ENCODE measurements at places on chromosomes 2 and 18. TPM values are rescaled to one million over a fixed set of nuclear protein-coding genes. Genes with fewer than 3 reads are reported as not detected.

- DNase-seq: no peak
These were observed 11.1 kb downstream of the SCN9A start for GRCh38 chr2:166364476-166365161.

GRCh38 chr18:9613550-9614400 lies 584 bp downstream of the PPP4R1 start:
- DNase-seq: peak; percentile 64

DNA sequence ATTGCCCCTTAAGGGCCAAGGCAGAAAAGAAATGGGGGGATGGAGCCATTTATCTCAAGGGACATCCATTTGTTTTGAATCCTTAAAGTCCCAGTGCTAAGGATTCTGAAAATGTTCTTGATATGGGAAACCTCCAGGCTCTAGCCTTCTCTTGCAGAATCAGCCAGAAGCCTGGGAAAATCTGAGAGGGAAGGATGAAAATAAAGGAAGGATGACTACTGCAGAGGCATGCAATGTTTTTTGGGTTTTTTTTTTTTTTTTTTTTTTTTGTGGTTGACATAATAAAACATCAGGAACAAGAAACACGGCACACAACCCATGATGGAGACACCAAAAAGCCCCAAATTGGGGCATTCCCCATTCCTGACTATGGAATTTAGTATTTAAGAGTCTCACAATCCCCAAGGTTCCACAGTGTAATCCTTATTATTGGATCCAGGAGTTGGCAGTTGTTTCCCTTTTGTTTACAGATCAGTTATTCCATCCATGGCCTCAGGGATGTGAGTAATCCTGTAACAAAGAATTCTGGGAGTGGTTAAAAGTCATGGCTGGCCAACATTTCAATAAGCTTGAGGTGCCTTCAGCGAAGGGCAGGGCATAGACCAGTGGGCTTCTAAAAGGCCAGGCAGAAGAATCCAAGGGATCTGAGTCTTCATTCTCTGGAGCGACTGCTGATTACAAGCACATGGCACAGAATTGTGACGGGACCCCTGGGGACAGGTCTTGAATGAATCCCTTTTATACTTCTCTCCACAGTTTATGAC lies 337.5 kb downstream of the GULP1 start:
- no peak for DNase-seq

- no peak for DNase-seq
These were observed 4.2 kb downstream of the TRAK2 start for GRCh38 chr2:201447086-201447485.

DNA sequence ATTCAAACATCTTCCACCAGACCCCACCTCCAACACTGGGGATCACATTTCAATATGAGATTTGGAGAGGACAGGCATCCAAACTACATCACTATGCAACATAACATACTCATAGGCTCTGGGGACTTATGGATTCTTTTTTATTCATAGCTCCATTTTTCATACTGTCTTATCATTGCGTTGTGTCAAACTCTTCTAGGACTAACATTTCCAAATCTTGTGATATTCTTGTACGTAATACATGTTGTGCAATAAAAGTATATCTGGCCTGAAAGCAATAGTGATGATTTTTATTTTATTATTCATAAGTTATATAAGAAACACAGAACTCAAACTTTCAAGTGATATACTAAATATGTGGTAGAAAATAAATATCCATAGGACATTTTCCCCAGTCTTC lies 60.6 kb upstream of the ACTR3 start:
- DNase-seq: no peak

GRCh38 chr2:234885886-234886285 lies 65.9 kb upstream of the SH3BP4 start:
- no peak for DNase-seq

Gene CXCR4
- total RNA-seq: 1,661 TPM

DNA sequence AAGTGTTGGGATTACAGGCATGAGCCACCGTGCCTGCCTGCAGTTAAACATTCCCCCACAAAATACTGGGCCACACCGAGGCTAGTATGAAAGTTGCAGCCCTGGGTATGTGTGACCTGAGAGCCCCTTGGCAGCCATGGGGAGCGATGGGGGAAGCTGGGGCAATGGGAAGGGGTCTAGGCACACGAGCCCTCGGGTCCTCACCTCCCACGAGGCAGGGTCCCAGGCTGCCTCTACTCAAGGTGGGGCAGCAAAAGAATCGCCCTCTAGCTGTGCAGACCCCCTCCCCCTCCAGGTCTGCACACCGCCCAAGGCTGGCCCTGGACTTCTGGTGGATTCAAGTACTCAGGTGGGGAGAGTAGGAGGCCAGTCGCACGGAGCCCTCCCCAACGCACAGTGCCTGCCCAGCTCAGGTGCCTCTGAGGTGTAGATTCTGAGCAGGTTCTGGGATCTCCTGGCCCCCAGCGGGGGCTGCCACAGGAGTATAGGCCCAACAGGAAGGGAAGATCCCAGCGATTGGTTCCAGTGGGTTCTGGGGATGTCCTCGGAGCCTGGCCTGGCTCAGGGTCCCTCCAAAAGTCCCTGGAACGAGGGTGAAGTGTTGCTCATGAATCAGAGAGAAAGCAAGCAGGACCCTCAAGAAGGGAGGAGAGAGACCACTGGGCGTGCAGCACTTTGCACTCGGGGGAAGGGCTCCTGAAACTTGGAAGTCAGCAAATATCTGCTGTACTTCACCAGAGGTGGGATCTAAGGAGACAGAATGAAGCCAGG lies 2.6 kb downstream of the GPR35 start:
- DNase-seq: no peak

GRCh38 chr2:8806885-8807704 lies 30.3 kb downstream of the KIDINS220 start:
- DNase-seq: no peak

DNA sequence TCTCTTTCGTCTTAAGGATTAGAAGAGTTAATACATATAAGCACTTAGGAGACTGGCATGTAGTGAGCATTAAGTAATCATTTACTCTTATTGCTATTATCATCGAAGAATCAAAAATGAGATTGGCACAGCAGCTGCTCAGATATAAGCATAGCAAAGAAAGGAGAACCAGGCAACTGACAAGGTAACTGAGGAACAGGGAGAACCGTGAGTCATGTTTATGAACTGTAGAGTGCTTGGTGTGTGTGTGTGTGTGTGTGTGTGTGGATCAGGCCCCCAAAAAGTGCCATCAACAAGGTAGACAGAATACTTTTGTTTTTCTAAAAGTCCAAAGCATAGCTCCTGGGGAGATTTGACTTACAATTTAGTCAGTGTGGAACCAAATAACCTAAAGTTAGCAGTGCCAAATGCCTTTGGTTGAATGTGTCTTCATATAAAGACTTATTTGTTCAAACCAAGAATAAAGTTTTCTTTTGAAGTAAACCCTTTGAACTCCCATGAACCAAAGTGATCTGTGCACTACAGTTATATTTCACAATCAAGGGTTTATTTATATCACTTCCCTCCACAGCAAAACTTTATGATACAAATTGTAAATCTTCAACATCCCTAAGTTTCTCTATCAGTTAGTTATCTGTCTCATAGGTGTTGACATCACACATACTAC lies 660.6 kb downstream of the NYAP2 start:
- peak; percentile 12 for DNase-seq

GRCh38 chr18:63022429-63023022 lies 297.0 kb downstream of the BCL2 start:
- no peak for DNase-seq

DNA sequence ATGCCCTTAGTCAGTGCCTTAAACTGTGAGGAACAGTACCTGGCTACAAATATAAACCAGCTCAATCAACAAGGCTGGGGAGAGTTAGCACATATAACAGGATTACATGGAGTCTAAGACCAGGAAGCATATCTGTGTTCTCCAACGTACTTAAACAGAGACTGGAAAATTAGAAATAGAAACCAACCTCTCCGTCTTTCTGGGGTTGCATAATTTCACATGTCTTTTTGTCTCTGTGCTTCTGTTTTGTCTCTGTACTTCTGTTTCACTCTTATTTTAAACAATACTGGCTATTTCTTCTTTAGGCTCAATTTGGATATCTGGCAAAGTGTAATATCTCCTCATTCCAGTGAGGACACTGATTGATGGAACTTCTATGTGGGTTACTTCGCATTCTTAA lies 749.0 kb upstream of the ZEB2 start:
- DNase-seq: no peak

GRCh38 chr2:173119944-173120343 lies 44.3 kb downstream of the MAP3K20 start:
- no peak for DNase-seq

DNA sequence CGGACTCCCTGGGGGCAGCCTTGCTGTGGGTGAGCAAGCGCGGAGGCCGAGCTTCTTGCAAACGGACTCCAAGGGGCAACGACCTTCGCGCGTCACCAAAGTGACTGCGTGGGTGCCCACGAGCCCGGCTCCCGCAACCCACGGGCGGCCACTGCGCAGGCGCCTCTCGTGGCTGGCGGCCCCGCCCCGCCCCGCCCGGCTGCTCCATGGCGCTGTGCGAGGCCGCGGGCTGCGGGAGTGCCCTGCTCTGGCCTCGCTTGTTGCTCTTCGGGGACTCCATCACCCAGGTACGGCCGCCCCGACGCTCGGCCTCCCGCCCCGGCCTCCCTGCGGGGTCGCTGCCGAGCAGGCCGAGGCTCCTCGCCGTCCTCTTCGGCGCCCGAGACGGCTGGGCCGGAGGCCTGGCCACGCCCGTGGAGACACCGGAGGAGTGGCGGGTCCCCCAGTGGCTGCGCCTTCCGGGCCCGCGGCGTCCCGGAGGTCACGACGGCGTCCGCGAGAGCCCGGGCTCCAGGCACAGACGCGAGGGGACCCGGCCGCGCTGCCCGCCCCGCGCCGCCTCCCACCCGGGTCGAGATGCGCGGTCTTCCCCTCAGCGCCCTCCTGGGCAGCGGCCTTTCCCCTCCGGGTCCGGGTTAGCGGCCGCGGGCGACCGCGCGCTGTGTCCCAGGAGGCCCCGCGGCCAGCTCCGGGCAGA lies at the start of gene IAH1:
TSS of gene IAH1 (plus strand) at position 191 of the 697 bp plus-strand sequence. CDS start at position 207, 16 bp downstream.
- DNase-seq: peak; percentile 83

Gene ABCG5
- not detected for total RNA-seq

DNA sequence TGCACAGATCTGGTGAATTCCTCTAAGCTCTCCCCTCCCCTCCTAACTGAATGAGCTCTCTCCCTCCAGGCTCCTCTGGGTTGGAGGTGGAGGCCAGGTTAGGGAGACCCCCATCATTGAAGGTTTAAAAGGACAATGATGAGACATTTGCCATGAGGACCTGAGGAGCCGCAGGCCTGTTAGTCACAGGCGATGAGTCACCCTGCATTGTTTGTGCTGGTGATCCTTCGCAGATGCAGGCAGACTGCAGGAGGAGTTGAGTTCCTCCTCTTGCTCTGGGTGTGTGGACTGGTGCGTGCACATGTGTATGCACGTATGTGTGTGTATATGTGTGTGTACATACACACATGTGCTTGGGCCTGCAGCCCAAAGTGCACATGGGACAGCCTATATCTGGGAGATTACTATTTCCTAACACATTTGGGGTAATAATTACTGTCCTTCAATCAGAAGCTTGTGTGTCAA lies 42.0 kb downstream of the MCFD2 start:
- no peak for DNase-seq

DNA sequence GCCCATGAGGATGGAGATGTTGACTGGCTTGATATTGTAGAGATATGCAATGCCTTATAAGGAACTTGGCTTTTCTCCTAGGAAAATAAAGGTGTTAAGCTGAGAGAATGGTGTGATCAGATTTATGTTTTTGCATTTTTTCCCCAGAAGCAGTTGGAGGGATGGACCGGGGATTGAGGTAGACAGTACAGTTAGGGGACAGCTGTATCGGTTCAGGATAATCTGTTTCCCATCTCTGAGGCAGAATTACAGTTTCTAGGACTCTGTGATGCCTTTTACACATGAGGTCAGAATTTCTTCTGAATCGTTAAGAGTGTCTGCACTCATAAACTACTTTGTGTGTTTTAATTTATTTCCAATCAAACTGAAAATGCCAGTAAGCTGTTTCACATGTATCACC lies 261.5 kb downstream of the CYRIA start:
- DNase-seq: no peak
